Trophoblast cell (in vitro differentiated cells and primary cell): ENCODE measurements at places on chromosomes 7 and 10.

DNA sequence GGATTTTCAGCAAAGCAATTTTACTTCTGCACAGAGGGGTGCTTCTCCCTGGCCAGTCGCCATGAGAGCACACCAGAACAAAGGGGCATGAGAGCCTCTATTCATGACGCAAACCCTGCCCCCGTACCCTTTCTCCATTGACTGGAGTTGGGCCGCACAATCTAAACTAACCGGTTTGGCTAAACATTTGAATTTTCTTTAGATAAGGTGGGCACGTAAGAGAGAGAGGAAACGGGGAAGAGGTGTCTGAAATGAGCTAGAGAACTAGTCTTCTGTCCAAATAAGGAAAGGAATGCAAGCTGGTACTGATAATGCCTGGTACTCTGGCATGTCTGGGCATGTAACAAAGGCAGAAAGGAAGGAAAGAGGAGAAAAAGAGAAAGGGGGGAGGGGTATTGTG, 13.2 kb upstream of the SCIN start:
- no peak overlapping the region for H3K27ac ChIP-seq
- peak; percentile 18 for DNase-seq
- no peaks in the 10 kb centered on the region for H3K36me3 ChIP-seq

GRCh38 chr7:26760501-26760900, 103.9 kb downstream of the SKAP2 start:
- no peak for DNase-seq
- no peak overlapping the region for H3K27ac ChIP-seq
- H3K36me3 ChIP-seq = no peaks in the 10 kb centered on the region
- no peak overlapping the region for H3K4me3 ChIP-seq
- no peaks in the 10 kb centered on the region for H3K27me3 ChIP-seq

DNA sequence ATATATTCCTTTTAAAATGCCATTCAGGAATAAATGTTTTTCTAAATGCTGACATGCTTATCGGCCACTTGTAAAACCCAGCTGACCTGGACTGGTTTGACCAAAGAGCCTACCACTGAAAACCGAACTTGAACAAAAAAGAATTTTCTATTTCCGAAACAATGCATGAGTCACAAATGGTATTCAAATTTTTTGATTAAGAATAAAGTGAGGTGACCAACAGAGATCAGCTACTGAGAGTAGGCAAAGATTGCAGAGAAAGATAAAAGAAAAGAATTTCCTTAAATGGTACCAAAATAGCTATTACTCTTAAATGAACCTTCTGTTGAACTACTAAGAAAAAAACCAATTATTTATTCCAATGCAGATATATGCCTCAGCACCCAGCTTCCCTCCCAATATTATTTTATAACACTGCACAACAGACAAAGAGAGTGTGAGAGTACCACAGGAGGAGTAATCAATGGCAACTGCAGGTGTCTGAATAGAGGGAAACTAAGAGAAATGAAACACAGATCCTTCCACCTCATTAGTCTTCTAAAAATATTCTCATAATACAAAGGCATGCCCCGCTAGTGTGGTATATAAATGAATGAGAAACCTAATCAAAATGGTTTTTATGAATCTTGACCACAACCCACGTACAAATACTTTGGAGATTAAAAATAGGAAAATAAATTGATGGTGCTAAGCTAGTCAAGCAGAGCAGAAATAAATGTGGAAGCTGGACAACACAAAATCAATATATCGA, 20.1 kb downstream of the OSBPL3 start:
- no peak for DNase-seq
- H3K27me3 ChIP-seq = no peaks in the 10 kb centered on the region
- H3K4me3 ChIP-seq = no peak overlapping the region
- H3K4me1 ChIP-seq = no peaks in the 10 kb centered on the region

DNA sequence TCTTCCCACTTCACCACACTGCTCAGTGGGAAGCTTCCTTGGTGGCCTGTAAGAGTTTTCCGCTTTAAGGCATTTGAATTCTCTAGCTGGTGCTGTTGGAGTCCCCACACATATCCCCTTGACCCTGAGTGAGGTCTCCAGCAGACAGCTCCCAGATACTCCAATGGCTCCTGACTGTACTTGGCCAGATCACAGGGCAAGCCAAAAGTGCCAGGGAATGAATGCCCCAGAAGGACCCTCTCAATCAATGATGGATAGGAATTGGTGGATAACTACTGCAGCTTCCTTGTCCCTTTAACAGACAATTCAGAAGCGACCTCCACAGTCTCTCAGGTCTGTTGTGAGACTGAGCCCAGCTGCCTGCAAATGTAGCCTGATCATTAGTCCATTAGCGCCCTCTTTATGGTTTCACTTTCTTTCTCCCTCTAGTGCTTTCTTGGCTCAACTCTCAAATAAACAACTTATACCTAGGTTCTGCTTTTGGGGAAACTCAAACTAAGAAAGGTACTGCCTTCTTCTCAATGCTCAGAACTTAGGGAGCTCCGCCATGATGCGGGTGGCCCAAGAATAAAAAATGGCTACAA, 283.0 kb downstream of the TCF7L2 start:
- peaks cover 4% of the 10 kb centered on the region for H3K4me1 ChIP-seq
- no peaks in the 10 kb centered on the region for H3K36me3 ChIP-seq
- no peaks in the 10 kb centered on the region for H3K27me3 ChIP-seq
- H3K4me3 ChIP-seq = no peak overlapping the region
- H3K27ac ChIP-seq = no peak overlapping the region

DNA sequence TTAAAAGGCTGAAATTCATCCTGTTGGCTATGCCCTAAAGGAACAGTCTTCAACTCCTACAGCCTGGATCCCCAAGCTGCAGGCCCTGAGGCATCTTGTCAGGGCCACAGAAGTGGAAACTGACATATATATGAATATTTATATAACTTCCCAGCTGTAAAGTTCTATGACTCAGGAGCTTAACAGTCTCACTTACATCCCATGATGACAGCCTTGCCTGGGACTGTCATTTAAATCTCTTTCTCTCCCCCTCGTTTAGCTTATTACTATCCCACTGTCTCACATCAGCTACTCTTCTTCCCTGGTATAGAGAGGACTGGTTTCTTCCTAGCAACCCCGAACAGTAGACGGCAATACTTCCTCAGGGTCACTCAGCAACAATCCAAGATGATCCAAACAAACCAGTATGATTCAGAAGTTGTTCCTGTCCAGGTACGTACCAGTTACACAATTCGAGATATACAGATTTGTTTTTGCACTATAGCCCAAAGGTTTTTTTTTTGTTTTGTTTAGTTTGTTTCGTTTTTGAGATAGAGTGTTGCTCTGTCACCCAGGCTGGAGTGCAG, 22.7 kb downstream of the KIAA1549 start:
- H3K27me3 ChIP-seq = no peaks in the 10 kb centered on the region
- H3K4me1 ChIP-seq = peaks cover 6% of the 10 kb centered on the region
- peak; percentile 80 for DNase-seq
- no peaks in the 10 kb centered on the region for H3K36me3 ChIP-seq

DNA sequence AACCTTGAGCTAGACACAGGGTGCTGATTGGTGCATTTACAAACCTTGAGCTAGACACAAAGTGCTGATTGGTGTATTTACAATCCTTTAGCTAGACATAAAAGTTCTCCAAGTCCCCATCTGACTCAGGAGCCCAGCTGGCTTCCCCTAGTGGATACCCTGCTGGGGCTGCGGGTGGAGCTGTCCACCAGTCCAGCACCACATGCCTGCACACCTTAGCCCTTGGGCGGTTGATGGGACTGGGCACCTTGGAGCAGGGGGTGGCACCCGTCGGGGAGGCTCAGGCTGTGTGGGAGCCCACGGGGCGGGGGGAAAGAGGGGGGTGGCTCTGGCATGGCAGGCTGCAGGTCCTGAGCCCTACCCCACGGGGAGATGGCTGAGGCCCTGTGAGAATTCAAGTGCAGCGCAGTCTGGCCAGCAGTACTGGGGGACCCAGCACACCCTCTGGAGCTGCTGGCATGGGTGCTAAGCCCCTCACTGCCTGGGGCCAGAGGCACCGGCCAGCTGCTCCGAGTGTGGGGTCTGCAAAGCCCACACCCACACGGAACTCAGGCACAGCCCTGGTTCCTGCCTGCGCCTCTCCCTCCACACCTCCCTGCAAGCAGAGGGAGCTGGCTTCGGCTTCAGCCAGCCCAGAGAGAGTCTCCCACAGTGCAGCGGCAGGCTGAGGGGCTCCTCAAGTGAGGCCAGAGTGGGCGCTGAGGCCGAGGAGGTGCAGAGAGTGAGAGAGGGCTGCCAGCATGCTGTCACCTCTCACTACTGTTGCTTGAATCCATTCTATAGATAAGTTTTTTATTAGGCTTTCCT, 369.8 kb upstream of the SMIM30 start:
- H3K27me3 ChIP-seq = no peaks in the 10 kb centered on the region
- H3K36me3 ChIP-seq = no peaks in the 10 kb centered on the region
- H3K27ac ChIP-seq = no peak overlapping the region
- H3K4me1 ChIP-seq = no peaks in the 10 kb centered on the region

GRCh38 chr7:113321201-113321600, 202.8 kb upstream of the SMIM30 start:
- no peaks in the 10 kb centered on the region for H3K36me3 ChIP-seq
- DNase-seq = no peak
- no peaks in the 10 kb centered on the region for H3K4me1 ChIP-seq
- no peak overlapping the region for H3K4me3 ChIP-seq

DNA sequence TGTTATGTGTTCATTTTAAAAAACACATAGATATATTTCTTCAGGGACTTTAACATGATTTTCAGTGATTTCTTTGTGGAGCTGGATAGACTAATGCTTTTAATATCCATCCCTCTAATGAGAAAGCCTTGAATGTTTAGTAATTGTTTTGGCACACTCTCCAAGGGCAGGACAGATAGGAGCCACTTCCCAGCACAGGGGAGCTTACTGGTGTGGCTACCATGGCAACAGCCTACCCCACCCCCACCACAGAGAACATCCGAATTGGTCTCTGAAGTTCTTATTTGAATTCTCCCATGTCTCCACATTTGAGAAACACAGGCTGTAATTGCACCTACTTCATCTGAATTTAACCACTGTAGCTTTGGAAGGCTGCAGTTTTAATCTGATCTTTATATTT, 87.7 kb downstream of the PRKG1 start:
- H3K27me3 ChIP-seq = no peaks in the 10 kb centered on the region
- H3K4me3 ChIP-seq = no peak overlapping the region
- H3K36me3 ChIP-seq = no peaks in the 10 kb centered on the region
- no peak overlapping the region for H3K27ac ChIP-seq
- no peak for DNase-seq

GRCh38 chr10:36608251-36608650, 517.1 kb upstream of the ANKRD30A start:
- no peaks in the 10 kb centered on the region for H3K36me3 ChIP-seq
- H3K4me1 ChIP-seq = no peaks in the 10 kb centered on the region
- peak; percentile 18 for DNase-seq
- H3K27ac ChIP-seq = no peak overlapping the region

GRCh38 chr10:13271552-13272163, 28.2 kb downstream of the PHYH start:
- H3K36me3 ChIP-seq = no peaks in the 10 kb centered on the region
- no peak for DNase-seq
- no peak overlapping the region for H3K4me3 ChIP-seq
- no peaks in the 10 kb centered on the region for H3K27me3 ChIP-seq
- no peaks in the 10 kb centered on the region for H3K4me1 ChIP-seq

DNA sequence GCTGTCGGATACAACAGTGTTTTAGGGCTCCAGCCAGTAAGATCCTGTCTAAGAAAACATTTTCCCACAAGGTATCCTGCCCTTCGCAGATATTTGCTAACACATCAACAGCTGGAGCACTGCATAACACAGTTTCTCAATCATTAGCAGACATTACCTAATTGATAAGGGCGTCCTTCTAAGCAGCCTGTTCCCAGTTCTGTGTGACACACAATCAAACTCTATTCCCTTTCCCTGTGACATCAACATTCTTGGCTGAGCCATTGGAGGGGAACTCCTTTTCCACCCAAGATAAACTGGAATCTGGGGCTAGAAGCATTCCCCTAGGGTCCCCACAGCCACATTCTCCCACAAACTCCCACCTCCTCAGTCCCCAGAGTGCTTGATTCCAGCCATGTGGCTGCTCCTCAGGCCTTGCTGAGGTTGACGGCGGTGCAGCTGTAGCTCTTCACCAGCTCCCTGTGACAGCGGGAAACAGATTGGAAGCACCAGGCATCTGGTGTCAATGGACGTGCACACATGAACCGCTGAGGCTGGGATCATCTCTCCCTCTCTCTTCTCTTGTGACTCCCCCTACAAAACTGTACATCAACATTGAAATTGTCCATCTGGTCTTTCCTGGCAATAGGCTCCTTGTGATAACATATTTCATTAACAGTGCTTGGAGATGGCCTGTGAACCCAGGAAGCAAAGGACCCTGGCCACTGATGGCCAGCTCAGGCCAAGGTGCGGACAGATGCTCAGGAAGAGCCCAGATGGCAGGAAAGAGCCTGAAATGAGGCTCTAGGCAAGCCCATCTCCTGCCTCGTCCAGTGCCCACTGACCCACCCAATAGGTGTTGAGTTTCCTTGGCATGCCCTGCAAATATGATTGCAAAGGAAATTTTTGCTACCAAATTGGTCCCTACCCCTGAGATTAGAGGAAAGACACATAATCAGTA, 131.1 kb upstream of the TBX20 start:
- H3K27ac ChIP-seq = no peak overlapping the region
- H3K36me3 ChIP-seq = no peaks in the 10 kb centered on the region
- no peaks in the 10 kb centered on the region for H3K4me1 ChIP-seq
- no peak overlapping the region for H3K4me3 ChIP-seq
- DNase-seq = peak; percentile 43
- H3K27me3 ChIP-seq = no peaks in the 10 kb centered on the region

DNA sequence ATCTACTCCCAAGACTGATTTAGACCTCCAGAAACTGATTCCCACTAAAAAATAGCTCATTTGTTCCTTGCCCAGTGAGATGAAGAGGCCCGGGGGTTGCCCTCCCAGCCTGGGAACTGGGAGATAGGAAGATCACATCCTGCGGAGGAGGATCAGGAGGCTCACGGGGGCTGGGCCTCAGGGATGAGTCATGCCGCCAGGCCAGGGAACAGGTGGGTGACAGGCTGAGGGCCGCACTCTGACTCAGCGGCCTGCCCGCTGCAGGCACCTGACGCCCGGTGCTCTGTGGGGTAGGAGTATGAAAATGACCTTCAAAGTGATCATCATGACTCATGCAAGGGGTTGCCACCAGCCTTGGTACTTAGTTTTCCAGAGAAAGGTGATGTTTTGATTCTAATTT, 104.5 kb upstream of the ZPBP start:
- peak; percentile 50 for DNase-seq
- H3K27ac ChIP-seq = no peak overlapping the region
- H3K4me3 ChIP-seq = no peak overlapping the region

GRCh38 chr7:96823274-96823673, 113.6 kb upstream of the SEM1 start:
- DNase-seq = no peak
- no peaks in the 10 kb centered on the region for H3K36me3 ChIP-seq
- no peaks in the 10 kb centered on the region for H3K4me1 ChIP-seq
- no peak overlapping the region for H3K4me3 ChIP-seq
- no peaks in the 10 kb centered on the region for H3K27me3 ChIP-seq
- H3K27ac ChIP-seq = no peak overlapping the region

GRCh38 chr7:145184956-145185355, 349.1 kb upstream of the TPK1 start:
- H3K27ac ChIP-seq = no peak overlapping the region
- no peak overlapping the region for H3K4me3 ChIP-seq
- H3K36me3 ChIP-seq = no peaks in the 10 kb centered on the region
- H3K4me1 ChIP-seq = no peaks in the 10 kb centered on the region
- H3K27me3 ChIP-seq = no peaks in the 10 kb centered on the region
- DNase-seq = no peak
